ENCODE measurements at places on chromosomes 4 and X.
A peak's percentile ranks its signal among the peaks of the same experiment; 100 is the strongest.

DNA sequence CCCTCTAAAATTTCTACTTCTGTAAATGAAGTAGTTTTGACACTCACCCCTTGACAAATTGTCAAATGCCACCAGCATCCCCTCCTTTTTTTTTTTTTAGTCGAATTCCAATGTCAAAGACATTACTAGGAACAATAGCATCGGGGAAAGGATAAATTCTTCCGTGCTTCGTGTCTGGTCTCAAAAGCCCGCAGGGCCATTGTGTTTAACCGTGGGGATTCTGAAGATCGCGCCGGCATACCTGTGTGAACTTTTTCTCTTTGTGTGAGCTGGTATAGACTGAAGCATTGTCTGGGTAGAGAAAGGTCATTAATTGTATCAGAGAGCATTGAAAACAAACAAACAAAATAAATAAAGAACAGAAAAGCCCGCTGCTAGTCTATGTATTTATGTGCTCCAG lies 313.9 kb downstream of the ASMT start:
- no peak for DNase-seq

GRCh38 chr4:27129871-27130366 lies 269.3 kb downstream of the STIM2 start:
- DNase-seq = peak; percentile 3

- no peak for DNase-seq
These were observed 935.2 kb downstream of the DMD start for GRCh38 chrX:32276153-32276552.

- no peak for DNase-seq
These were observed 62.4 kb upstream of the BMPR1B start for GRCh38 chr4:94695384-94695783.

GRCh38 chrX:145506214-145506613 lies 258.9 kb downstream of the SPANXN1 start:
- DNase-seq = no peak

- DNase-seq = no peak
These were observed 112.2 kb downstream of the IL13RA2 start for GRCh38 chrX:114905251-114905650.

DNA sequence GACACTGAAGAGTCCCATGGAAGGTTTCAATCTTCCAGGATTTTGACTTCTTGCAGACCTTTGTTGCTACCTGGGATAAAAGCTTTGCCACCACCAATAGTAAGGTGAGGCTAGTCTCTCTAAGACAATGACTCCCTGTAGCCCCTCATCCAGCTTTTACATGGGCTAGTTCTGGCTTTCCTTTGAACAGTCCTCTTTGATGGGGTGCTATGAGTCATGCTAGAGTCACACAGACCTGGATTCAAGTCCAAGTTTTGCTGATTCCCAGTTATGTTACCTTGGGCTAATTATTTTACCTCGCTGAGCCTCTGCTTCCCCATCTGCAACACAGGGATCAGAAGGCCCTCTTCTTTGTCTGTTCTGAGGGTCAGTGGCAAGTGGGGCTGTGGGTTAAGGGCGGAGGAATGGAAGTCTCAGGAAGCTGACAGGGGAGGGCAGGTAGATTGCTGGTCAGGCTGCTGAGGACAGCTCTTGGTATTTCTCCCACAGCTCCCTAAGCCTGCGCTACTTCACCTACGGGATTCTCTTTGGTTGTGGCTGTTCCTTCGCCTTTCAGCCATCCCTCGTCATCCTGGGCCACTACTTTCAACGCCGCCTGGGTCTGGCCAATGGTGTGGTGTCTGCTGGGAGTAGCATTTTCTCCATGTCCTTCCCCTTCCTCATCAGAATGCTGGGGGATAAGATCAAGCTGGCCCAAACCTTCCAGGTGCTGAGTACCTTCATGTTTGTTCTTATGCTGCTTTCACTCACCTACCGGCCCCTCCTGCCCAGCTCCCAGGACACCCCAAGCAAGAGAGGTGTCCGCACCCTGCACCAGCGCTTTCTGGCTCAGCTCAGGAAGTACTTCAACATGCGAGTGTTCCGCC lies 90.3 kb downstream of the RLIM start:
- DNase-seq = no peak

DNA sequence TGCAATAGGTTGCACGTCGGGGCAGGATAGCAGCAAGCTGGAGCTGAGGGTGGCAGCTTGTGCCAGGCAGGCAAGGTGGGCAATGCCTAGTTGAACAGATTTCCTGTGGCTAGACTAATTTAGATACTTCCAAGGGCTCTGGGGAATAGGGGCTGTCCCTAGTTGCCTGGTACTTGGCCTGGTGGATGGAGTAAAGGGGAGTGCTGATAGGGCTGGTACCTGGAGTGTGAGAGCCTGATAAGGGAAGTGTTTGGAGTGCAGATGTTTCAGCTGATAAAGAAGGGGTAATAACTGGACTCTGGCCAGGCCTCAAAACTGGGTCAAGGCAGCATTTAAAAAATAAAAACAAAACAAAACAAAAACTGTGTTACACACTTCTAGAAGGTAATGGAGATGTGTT lies 665.5 kb downstream of the CCSER1 start:
- DNase-seq = no peak

GRCh38 chr4:112173593-112174558 lies 28.6 kb downstream of the FAM241A start:
- DNase-seq = no peak

DNA sequence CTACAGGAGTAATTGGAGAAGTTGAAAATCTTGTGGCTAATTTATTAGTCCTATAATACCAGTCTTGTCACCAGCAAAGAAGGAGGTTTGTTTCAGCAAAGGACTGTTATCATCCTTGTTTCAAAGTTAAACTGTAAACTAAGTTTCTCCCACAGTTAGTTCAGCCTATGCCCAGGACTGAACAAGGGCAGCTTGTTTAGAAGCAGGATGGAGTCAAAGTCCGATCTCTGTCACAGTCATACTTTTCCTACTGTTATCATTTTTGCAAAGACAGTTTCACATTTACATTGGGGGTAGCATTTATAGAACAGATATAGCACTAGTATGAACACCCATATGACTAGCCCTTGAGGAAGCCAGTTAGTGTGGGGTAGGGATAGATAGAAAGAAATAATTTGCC lies 46.4 kb downstream of the AKAP4 start:
- DNase-seq = no peak

GRCh38 chr4:143352720-143353119 lies 16.0 kb downstream of the GAB1 start:
- no peak for DNase-seq

- DNase-seq = no peak
These were observed 323.1 kb downstream of the GBA3 start for GRCh38 chr4:23015821-23016220.

DNA sequence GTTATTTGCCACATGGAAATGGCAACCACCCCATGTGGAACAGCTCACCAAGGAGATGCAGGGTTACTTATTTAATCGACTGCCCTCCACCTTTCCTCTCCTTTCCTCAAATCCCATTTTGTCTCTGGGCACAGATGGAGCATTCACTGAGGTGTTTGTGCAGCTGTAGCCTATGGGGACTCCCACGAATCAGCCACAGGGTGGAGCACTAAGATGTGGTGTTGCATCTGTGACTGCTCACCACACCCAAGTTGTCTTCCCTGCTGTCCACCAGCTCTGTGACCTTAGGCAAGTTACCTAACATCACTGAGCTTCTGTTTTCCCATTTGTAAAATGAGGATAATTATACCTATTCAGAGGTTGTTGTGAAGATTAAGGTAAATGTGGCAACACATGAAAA lies 252.4 kb upstream of the CPEB2 start:
- peak; percentile 70 for DNase-seq

GRCh38 chrX:111095974-111096895 lies at the start of gene PAK3:
Gene PAK3 (plus strand): TSS chrX:111096191. CDS start chrX:111123104, 26,913 bp downstream.
- DNase-seq = no peak

- no peak for DNase-seq
These were observed 119.2 kb downstream of the CORIN start for GRCh38 chr4:47718696-47719095.

- DNase-seq = peak; percentile 17
These were observed 36.1 kb downstream of the HEPH start for GRCh38 chrX:66200050-66200664.

DNA sequence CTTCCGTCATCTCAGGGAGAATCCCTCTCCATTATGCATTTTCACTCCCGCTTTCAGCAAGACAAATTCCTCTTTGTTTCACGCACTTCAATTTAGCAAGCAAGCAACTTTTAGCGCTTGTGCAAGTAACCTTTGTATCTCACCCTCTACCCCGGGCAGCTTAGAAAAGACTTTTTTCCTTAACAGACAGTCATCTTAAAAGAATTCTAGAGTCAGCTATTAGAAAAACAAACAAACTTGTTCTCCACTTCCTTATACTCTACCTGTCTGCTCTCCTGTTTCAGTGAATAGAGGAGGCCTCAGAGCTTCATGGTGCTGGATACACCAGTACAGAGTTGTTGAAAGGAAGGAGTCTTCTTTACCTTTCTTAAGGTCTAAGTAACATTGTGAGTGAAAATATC lies 12.1 kb downstream of the TIGD2 start:
- DNase-seq = no peak

GRCh38 chr4:39657465-39657864 lies 18.8 kb upstream of the SMIM14 start:
- DNase-seq = peak; percentile 72

GRCh38 chr4:133472244-133472643 lies 323.1 kb downstream of the PCDH10 start:
- no peak for DNase-seq

DNA sequence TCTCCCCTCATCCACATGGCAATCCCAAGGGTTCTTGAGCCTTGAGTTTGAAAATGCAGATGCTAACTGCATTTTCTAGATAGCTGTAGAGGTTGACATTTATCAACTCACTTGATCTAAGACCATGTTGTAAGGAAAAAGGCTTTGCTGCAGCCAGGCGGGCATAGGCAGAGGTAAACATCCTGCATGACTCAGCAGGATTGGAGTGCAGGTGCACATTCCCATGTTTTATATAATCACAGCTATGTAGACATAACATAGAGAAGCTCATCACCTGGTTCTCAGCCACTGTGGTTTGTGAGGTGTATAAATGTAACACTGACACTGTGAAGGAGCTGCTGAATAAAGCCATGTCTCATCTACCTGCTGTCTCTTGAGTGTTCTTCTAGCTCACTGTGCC lies 62.3 kb upstream of the PDE5A start:
- DNase-seq = no peak

DNA sequence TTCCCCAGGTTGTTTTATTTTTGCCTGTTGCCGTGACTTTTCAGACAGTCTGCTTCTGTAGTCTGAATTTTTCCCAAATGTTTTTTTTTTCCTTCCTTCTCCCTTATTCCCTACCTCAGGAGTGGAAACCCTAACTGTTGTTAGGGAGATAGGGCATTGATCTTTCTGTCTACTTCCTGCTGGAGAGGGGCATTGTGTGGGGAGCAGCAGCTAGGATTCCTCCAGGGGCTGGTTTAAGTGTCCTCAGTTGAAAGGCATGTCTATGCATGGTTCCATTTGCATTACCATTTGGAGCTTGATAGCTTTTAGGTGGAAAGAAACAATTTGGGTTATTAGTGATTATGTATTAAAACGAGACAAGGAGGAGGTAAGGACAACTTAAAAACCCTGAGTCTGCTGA lies 383.9 kb downstream of the DCAF12L2 start:
- DNase-seq = no peak

DNA sequence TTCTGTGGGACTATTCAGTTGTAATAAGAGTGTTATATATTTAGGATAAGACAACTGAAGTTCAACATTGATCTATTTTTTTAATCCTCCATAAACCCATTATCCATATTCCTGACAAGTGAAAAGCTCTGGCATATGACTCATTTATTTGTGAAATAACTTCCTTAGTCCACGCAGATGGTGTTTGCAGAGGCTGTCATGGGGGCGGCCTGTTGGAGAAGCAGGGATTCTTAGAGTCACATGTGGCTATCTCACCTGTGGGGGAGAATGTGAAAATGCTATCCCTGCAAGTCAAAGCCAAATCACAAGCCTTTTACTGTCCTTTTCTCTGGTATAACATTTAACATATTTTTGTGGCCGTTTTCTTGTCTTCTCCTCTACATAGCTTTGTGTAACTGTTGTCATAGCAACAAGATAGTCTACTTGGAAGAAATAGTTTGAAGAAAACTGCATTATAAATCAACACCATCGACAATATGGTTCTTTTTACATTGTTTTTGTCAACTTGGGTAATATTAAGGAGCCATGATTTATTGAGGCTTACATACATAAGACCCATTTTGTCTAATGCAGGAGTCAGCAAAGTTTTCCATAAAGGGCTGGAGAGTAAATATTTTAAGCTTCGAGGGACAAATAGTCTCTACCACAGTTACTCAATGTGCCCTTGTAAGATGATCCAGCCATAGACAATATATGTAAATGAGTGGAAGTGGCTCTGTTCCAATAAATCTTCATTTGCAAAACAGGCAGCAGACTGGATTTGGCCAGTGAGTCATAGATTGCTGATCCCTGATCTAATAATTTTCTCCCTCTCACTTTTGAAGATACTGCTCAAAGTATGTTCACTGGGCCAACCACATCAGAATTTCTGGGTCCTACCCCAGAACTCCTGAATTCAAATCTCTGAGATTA lies 395.0 kb downstream of the DTHD1 start:
- no peak for DNase-seq

GRCh38 chr4:24897639-24898038 lies 15.2 kb downstream of the CCDC149 start:
- DNase-seq = no peak

GRCh38 chrX:38154340-38154739 lies 66.3 kb downstream of the SRPX start:
- DNase-seq = no peak

DNA sequence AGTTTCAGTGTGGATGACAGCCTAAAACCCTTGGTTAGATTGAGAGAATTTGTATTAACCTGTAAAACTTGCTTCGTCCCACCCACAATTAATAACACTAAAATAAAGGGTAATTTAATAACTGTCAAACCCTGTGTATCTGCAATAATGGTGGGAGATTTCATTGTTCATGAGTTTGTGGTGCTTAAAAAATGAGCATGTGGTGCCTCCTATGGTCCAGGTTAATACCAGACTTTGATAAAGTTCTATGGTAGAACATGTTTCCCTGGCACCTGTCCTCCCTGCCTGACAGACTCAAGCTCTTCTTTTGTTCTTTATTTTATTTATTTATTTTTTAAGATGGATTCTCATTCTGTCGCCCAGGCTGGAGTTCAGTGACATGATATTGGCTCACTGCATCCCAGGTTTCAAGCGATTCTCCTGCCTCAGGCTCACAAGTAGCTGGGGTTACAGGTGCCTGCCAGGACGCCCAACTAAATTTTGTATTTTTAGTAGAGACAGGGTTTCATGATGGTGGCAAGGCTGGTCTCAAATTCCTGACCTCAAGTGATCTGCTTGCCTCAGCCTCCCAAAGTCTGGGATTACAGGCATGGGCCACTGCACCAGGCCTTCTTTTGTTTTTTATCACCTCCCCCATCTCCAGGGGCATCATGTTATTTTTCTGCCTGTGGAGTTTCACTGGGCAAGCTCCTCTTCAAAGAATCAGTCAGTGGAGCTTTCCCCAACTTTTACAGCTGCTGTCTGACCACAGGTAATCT lies 289.2 kb downstream of the NR3C2 start:
- DNase-seq = no peak

GRCh38 chr4:36523182-36523581 lies 241.8 kb downstream of the DTHD1 start:
- DNase-seq = no peak

- DNase-seq = peak; percentile 1
These were observed 277.1 kb downstream of the KLHL13 start for GRCh38 chrX:117839544-117839943.
